Caki2 (cell line): ENCODE measurements at places on chromosomes 16 and 17.

DNA sequence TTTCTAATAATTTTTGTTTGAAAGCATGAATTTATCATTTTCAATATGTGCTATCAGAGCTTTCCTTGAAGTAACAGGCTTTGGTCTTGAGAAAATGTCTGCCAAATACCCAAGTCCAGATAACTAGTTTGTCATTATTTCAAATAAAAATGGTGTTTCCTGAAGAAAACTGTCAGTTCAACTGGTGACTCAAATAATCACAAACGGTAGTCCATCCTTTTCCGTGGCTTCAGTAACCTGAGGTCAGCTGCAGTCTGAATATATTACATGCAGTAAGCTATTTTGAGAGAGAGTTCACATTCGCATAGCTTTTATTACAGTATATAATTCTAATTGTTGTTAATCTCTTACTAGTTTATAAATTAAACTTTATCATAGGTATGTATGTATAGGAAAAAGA is 9.3 kb downstream of the SAP30BP start:
- no peak for DNase-seq

GRCh38 chr16:87192452-87193073 is 124.6 kb downstream of the C16orf95 start:
- no peak for DNase-seq

DNA sequence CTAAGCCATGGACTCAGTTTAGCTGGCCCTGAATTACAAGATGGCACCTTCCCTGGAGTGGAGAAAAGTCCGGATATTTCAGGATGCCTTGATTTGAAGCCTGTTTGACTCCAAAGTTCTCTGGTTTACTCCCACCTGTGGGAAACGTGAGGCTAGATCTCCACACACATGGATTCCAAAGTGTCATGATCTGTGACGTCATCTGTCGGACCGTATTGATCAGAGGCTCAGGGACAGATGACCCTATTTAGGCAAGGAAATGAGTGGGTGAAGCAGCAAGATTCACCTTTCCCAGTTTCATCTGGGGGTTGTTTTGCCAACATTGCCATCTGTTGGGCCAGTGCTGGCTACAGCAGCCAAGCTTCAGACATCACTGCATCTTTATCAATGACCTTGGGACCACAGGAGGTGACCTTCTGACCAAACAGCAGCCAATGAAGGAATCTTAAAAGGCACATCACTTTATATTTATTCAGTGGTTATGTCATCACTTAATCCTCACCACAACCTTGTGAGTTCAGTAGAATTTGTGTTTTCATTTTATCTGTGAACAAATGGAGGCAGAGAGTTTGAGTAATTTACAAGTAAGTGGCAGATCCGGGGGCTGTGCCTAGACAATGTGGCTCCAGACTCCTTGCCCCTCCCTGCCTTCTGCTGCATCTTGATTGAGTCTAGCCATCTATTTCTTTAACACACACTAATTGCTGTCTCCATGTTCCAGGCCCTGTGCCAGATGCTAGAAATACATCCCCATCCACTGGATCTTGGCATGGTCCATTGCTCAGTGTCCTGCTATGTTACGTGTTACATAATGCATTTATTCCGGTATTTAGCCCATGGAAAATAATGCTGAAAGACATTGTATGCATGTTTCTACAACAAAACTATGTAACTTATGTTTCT is 1.5 kb upstream of the CDH13 start:
- DNase-seq = no peak

GRCh38 chr16:29663807-29664090 is 702 bp downstream of the SPN start:
- DNase-seq = no peak

GRCh38 chr17:48540213-48540612 is 4.7 kb downstream of the HOXB2 start:
- DNase-seq = peak; percentile 38

DNA sequence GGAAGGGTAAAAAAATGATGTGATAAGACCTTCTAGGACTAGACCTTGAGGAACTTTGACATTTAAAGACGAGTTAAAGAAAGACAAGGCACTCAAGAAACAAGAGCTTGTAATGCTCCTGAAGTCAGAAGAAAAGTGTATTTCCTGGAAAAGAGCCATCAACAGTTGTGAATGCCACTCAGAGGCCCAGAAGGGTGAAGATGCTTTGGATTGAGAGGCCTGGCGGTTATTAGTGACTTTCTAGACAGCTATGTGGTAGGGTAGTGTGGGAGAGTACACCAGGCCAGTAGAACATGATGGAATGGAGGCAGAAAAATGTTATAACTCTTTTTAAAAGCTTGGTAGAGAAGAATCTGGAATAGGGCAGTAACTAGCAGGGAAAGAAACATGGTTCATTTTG is 34.1 kb upstream of the ANKFN1 start:
- DNase-seq = no peak

DNA sequence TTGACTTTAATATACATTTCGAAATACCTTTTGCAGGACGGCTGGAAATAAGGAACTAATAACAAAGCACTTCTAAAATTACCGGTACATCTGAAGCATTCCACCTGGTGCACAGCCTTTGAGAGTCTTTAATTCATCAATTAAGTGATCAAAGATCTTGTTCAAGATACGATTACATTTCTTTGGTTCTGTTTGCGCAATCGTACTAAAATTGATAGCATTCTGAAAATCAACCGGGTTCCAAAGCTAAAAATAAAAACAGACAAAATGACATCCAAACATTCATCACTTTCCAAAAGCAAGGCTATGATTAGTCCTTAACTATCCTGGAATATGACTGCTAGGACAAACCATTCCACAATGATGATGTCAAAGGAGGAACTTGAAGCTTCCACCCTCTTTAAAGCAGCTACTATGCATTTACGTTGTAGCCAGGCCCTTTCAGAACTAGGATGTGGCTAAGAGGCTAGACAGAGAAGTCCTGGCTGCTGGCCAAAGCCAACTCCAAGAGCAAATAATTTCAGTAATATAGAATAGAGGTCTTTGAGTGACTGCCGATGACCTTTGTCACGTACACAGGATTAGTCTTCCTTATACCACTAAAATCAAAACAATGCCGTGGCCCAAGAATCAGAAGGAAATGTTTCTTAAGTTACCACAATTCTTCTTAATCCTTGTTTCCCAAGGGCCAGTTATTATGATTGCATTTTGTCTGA is 299.8 kb upstream of the PSMD7 start:
- DNase-seq = no peak

- no peak for DNase-seq
Observed at GRCh38 chr17:75646638-75646992, 13.4 kb downstream of the SMIM5 start.

DNA sequence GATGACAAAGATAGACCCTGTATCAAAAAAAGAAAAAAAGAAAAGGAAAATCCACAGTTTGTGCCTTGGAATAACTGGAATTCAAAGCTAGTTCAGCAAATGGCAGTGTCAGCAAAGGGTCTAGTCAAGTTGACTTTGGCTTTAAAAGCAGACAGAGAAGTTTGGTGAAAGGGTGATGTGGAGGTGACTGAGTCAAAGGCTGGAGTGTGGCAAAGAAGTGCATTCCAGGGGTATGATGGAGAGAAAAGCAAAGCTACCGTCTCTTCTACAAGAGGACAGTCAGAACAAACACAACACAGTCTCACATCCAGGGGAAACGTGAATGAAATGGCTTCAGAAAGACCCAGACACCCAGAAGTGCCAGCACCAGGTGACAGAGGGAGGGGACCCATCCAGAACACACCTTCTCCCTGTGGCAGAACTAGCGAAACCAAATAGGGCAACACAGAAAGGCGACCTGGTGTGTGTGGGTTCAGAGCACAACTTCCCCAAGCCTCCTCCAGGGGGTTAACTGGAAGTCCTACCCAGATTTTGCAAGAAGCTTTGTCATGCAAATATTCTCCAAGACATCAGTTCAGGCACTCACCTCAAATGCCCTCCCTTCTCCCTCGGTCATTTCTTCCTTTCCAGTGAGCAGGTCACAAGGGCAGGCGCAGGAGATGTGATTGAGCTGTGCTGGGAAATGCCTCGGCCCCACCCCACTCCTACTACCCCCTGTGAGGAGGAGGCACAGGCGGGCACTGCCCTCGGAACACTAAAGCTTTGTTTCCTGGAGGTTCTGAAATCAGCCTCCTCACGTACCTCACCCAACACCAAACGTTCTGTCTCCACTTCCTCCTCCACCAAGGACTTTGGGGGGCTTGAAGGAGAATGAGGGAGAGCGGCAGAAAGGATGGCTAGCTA is 481.9 kb downstream of the SOX9 start:
- peak; percentile 96 for DNase-seq

DNA sequence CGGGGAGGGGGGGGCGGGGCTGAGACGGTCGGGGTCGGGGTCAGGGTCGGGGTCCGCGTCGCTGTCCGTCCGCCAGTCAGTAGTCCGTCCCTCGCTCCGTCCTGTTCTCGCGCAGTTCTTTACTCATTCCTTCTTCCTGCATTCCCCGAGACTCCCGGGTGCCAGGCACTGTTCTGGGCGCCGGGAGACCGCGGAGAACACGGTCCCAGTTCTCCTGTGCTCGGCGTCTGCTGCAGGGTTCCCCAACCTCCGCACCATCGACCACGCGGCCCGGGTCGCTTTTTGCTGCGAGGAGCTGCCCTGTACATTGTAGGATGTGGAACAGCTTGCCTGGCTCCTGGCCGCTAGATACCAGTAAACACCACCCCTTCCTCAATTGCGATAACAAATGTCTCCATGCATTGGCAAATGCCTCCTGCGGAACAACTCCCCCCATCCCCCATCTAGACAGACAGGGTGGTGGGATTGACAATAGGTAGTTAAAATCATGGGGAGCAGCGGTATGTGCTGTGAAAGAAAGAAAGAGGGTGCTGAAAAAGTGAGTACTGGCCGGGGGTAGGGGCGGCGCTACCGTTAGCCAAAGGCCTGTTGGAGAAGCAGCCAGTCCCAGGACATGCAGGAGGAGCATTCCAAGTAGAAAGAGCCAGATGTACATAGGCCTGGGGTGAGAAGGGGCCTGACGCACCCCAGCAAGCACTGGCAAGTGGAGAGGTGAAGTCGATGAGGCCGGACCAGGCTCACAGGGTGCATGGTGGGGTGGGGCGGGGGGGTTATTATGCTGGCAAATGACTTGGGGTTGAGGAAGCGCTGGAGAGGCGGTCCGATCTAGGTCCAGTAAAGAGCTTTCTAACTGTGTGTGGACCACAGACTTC is 631 bp downstream of the TRAF7 start:
- DNase-seq = no peak

GRCh38 chr17:67785504-67785903 is 39.8 kb upstream of the BPTF start:
- DNase-seq = no peak

DNA sequence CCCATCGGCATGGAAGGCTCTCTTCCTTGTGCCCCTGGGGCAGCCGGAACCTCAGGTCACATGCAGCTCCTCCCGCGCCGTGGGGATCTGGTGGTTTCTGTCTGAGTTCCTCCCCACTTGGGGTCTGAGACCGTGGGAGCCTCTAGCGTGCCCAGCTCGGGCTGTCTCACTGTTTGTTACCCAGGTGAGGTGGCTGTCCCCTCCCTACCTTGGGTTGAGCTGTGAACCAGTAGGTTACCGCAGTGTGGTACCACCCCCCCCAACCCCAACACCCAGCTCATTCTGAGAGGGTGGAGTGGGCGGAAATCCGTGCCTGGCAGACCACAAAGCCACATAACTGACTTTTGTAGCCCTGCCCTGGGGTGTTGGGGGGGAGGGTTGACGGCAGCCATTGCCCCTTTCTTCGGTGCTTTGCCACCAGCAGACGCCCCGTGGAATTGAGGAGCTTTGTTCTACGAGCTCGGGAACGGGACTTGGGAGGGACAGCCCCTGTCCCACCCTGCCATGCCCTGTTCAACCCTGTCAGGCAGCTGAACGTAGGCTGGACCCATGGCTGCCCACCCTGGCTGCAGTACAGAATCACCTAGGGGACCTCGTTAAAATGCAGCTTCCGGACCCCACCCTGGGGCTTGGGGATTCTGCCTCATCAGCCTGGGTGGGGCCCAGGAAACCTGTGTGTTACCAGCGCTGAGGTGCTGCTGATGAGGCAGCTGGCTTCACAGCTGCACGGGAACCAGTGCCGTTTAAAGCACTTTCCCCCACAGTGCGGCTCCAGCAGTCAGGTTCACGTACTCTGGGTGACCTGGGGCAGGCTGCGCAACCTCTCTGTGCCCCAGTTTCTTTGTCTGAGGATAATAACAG is 18.5 kb downstream of the RAP1GAP2 start:
- no peak for DNase-seq

- peak; percentile 47 for DNase-seq
Observed at GRCh38 chr17:77842528-77843147, 115.9 kb upstream of the TNRC6C start.

DNA sequence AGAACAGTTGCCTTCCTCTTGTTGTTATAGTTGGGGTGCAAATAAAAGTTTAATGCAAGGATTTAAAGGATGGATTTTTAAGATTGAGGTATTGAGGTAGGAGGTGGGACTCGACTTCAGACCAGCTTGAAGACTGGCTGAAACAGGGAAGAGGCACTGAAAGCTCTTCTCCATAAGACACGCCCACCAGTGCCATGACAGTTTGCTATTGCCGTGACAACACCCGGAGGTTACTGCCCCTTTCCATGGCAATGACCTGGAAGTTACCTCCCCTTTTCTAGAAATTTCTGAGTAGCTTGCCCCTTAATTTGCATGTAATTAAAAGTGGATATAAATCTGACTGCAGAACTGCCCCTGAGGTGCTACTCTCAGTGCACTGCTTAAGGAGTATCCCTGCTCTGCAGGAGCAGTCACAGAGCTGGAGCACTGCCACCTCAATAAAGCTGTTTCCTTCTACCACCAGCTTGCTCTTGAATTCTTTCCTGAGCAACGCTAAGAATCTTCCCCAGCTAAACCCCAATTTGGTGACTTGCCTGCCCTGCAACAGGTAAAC is 122.6 kb downstream of the SHISA6 start:
- no peak for DNase-seq

GRCh38 chr17:51362811-51363585 is 102.7 kb downstream of the UTP18 start:
- no peak for DNase-seq

DNA sequence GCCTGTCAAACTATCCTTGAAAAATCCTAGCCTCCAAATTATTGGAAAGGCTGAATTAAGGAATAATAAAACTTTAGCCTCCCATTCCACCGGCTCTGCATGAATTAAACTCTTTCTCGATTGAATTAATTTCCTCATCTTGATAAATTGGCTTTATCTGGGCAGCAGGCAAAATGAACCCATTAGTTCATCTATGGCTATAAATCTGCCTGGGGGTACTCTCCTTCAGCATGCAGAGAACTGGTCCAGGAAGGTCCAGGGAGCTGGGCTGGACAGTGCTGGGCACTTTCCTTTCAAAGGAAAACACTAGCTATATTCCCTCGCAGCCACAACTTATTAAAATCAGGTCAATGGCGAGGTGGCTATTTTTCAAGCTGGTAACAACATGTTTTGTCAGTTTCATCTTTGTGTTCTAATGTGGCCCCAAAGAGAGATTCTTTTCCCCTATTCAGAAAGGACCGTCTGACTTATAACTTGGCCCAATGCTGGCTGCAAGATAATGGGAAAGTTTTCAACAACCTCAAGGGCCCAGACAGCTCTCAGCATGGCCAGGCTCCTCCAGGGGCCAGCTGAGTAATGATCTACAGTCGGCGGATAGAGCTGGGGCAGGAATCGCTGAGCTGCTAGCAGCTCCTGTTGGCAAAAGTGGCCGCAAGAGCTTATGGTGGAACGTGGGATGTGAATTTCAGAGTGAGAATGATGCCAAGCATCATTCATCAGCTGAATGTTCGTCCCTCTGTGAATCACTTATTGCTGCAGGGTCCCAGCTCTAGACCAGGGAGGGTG is 326.9 kb downstream of the SLC39A11 start:
- DNase-seq = no peak
